ENCODE measurements at places on chromosomes 4 and X.
A peak's percentile ranks its signal among the peaks of the same experiment; 100 is the strongest.

DNA sequence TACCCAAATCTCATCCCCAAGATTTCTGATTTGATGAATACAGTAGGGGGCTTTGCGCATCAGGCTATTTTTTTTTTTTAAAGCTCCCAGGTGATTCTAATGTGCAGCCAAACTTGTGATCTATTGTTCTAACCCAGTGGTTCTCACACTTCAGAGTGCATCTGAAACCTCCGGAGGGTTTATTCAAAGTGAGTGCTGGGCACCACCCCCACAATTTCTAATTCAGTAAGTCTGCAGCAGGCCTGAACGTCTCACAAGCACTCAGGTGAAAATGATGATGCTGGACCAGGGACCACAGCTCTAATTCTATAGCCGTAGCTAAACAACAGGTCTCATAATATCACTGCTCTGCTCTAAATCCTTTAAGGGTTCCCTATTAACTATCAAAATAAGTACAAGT lies 211.4 kb downstream of the FMR1NB start:
- no peak for DNase-seq

DNA sequence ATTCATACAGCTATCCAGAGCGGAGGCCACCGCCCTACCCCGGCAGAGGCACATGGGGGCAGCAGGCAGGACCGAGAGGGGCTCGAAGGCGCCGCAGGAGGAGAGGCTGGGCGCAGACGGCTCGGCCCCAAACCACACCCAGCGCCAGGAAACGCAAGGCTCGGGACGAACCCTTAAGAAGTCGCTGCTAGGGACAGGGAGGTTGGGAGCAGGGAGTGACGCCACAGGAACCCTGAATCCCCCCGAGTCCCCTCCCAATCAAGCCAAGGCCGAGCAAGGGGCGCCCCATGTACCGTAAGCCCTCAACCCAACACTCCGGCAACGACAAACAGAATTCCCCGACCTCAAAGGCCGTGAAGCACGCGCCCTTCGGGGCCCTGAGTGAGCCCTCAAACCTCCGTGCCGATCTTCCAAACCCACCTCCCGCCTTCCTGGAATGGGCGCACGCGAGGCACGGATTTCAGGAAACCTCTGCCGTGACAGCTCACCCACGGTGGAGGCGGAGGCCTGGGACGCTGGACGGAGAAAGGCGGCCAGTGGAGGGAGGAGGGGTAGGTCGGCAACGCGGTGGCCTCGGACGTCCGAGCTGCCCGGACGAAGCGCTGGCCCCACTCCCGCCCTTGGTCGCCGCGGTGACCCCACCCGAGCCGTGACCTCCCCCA lies 1.8 kb downstream of the ZFYVE28 start:
- no peak for DNase-seq

- no peak for DNase-seq
Measured at GRCh38 chr4:48450740-48451139, 32.4 kb upstream of the SLC10A4 start.

DNA sequence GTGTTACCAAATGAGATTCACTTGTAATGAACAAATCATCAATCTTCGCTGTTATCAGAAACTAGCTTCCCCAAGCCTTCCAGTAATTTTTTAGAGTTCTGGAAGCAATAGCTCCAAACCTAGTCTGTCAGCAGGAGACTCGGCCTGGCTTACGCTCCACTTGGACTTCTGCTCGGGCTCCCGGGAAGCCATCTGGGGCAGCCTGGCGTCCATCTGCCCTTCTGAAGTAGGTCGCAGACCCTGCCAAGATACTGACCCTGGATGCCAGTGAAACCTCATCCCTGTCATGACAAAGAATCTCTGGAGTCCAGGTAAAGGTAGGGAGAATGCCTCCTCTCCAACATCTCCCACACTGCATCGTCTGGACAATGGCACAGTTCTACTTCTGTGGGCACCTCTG lies 493.8 kb upstream of the ZFP42 start:
- no peak for DNase-seq

- DNase-seq, result no peak
Measured at GRCh38 chr4:8346838-8347605, 77.5 kb downstream of the HTRA3 start.

GRCh38 chrX:130869239-130869638 lies 33.8 kb downstream of the ENOX2 start:
- no peak for DNase-seq

DNA sequence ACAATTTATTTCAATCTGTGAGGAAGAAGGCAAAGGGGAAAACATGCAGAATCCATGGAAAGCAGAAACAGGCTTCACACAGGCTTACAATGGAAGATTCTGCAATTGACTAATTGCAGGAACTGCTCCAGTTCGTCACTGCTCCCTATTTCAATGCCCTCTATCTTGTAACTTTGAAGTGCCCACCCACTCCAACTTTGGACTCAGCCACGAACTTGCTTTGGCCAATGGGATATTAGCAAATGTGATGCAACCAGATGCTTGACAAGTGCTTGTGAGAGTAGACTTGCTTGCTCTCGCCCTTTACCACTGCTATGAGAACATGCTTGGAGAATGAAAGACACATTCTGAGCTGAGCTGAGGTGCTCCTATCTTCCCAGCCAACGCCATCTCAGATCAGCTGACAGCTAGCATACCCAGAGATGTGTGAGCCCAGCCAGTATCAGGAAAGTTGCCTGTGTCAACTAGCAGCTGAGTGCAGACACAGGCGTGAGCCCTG lies 105.7 kb upstream of the PTCHD1 start:
- DNase-seq, result no peak

GRCh38 chr4:143538979-143539669 lies 25.6 kb downstream of the SMARCA5 start:
- DNase-seq, result no peak

DNA sequence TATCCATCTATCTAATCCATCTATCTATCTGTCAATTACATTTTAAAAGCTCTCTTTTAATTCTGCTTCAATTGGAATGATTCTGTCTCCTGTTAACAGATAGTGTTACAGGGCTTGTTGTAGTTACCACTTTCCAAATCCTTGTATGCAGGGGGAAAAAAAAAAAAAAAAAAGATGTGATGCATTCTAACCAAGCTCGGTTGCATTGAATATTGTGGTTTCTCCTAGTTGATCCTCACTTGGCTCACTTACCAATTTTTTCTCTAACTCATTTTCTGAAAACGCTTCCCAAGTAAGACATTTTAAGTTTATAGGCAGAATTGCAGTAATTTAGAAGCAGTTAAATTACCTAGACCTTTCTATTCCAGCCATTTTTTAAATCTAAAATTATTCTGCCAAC lies 327.9 kb upstream of the PITX2 start:
- DNase-seq, result no peak

DNA sequence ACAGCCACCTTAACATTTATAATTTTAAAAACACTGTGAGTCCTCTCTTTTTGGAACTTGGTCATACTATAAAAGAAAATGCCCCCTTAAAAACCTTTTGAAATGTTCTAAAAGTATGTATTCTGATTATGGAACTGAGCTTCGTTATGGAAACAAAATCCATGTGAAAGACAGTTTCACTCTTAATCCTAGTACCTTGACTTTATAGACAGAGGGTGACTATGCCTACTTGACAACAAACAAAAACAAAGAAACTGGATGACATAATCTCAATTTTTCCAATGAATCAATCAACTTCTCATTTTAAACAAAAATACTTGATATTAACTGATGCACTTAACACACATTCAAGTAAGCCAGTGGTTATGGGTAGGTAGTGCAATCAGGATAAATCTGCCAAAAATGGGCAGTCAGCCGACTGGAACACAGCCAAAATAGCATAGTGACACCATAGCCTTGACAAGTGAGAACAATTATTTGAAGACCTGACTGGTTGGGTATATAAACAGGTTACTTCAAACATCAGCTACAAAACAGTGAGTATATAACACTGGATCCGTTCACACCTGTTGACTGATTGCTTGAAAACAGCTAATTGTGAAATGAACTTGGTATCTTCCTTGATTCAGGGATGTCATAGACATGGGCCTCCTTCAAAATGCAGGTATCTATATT lies 265.5 kb downstream of the PPP3CA start:
- no peak for DNase-seq

GRCh38 chrX:72269671-72270251 lies 7.3 kb downstream of the RPS4X start:
- no peak for DNase-seq

- DNase-seq, result no peak
Measured at GRCh38 chr4:55175779-55176231, 50.4 kb upstream of the KDR start.

DNA sequence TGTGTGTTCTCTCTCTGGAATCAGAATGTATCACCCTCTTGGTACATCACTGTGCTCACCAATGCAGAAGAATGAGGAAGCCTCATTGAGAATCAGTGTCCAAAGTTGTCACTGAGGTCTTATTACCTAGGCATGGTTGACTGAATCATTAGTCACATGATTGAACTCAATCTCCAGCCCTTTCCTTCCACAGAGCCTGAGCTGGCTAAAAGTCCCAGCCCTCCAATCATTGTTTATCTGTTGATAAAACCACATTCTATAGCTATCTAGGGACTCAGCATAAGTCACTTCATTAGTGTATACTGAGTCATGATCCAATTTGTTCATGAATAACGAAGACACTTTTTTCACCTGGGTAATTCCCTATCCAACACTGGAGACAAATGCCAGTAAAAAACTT lies 396.8 kb downstream of the TRAM1L1 start:
- DNase-seq, result no peak

DNA sequence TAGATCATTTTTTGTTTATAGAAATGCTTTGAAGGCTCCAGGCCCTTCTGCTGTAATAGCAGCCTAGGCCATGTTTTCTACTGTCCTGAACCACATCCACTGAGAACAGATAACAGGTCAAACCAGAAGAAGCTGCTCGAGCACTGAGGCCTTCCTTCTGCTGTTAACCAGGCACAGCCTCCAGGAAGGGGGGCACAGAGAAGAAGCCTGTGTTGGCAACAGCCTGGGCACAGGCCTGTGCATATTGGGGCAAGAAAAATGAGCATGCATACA lies 37.4 kb upstream of the PDK3 start:
- DNase-seq, result no peak

DNA sequence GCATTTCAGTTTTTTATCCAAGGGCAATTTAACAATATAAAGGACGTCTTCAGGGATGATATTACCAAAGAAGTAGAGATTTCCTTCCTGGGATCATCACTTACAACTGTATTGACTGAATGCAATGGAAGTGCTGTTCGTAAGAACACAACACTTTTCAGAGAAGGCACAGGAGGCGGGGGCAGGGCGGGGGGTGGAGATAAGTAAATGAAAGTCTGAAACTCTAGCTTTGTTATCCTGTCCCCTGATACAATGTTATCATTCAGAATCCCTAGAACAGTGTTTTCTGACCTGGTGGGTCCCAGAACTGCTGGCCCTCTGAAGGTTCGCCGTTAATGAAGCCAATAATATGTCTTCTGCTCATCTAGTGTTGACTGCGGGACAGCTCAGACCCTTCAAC lies 124.6 kb downstream of the NSUN7 start:
- DNase-seq, result no peak

- DNase-seq, result no peak
Measured at GRCh38 chr4:189436207-189436606, 504.5 kb upstream of the FRG1 start.

GRCh38 chrX:15398874-15399273 lies 14.7 kb upstream of the VEGFD start:
- no peak for DNase-seq

DNA sequence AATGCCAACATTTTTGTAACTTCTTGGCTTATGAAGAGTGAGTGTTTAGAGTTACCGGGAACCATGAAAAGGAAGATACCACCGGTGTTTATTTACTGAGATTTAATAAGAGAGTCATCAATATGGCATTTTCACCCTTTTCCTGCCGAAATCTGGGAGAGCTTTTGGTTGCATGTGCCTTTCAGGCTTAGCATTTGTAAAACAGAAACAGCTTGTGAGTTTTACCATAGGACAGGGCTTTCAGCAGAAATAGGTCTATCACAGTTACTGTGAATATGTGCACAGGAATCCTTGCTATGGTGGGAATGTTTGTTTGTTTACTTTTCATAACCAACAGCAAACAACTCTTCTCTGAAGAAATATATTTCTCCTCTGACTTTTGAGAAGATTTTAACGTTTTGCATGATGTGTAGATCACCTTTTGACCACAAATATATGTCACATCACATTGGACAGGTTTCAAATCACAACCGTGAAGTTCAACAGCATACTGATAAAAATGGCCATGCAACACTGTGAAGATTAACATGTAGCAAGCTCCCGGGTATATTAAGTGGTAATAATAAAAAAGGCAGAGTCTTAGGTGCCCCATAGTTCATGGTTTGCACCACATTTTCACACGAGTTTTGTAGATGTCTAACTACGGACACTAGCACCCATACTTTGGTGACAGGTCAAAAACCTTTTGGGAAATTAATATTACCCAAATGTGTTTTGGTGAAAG lies 21.3 kb downstream of the ARHGAP24 start:
- no peak for DNase-seq

DNA sequence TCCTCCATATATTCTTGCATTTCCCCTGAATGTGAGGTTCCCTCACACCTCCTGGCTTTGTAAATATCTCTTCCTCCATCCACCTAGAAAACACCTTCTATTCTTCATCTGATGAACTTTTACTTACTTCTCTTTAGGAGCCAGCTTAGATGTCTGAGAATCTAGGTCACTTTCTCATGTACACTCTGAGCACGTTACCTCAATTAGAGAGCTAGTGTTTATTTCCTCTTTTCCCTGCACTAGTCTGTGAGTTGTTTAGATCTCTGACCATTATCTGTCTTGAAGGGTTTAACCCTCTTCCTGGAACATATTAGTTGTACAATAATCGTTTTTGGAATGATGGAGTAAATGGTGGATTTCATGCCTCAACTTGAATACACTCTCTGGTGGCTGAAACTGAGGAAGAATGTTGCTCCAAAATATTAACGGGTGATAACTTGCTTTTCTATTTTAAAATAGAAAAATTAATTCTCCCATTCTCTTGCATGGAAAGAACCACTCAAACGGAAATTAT lies 8.5 kb upstream of the NEIL3 start:
- DNase-seq, result peak; percentile 42

GRCh38 chr4:39834269-39834668 lies 136.3 kb downstream of the UBE2K start:
- no peak for DNase-seq

GRCh38 chrX:72305286-72306084 lies at the start of gene CITED1:
CITED1 (minus strand) TSS chrX:72305914; CDS start chrX:72302869, 3,045 bp downstream.
- DNase-seq, result no peak

GRCh38 chrX:54479136-54480111 lies 16.6 kb downstream of the FGD1 start:
- no peak for DNase-seq

DNA sequence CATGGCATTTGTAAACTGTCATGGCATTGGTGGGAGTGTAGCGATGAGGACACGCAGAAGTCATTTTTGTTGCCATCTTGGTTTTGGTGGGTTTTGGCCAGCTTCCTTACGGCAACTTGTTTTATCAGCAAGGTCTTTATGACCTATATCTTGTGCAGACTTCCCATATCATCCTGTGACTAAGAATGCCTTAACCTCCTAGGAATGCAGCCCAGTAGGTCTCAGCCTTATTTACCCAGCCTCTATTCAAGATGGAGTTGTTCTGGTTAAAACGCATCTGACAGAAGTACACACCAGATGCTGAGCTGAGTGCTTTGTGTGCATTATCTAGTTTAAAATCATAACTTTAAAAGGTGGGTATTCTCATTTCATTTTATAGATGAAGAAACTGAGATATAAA lies 268.8 kb upstream of the GALNT7 start:
- no peak for DNase-seq

All from GF-D8 (cell line).